ENCODE measurements at places on chromosomes 13 and 19. TPM values are rescaled to one million over a fixed set of nuclear protein-coding genes. Genes with fewer than 3 reads are reported as not detected.

GRCh38 chr19:34350161-34350561 is 14.8 kb upstream of the GPI start:
- DNase-seq = no peak

BEST2 gene
- not detected for polyA plus RNA-seq

AKAP8L gene
- 126 TPM for polyA plus RNA-seq

ZIC5 gene
- polyA plus RNA-seq = 0.16 TPM

- peak; percentile 77 for DNase-seq
These were observed 42.6 kb upstream of the ADGRL1 start for GRCh38 chr19:14248578-14249011.

DNA sequence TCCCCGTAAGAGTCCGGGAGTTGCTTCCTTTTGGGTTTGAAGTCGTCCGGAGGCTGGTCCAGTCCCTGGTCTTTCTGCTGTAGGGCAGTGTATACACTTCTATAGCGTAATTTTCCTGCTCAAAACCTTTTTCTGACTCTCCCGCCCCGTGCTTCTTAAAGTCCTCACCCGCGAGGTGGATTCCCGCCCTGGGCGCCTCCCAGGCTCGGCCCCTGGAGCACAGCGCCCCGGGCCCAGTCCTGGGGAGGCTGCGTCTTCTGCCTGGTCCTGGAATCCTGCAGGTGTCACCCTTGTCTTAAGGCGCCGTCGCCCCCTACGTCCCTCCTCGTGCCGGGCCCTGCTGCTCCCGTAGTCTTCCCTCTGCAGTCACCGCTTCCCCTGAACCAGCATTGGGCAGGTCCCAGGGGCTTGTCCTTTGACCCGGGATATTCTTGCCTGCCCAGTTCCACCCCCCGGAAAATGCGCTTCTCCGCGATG is 34.4 kb upstream of the ZNF808 start:
- peak; percentile 22 for DNase-seq

CCDC169 gene
- polyA plus RNA-seq = 4.8 TPM

DNA sequence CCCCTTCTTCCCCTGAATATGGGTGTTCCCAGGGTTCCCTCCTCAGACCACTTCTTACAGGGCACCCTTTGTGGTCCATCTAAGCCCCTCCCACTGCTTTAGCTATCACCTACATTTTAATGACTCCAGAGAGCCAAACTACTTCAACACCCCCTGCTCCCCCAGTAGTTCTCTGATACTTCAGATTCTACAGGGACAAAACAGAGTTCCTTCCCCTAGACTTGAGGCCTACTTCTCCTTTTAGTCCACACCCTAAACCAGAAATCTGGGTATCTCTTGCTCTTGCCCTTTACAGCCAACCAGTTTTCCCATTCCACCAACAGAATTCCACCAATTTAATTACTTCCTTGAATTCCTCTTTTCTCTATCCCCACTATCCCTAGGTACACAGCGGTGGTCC is 107.2 kb downstream of the KCNRG start:
- DNase-seq = no peak

PRSS57 gene
- polyA plus RNA-seq = not detected

- no peak for DNase-seq
These were observed 3.8 kb downstream of the ATP4B start for GRCh38 chr13:113654175-113654560.

TEX101 gene
- 0.11 TPM for polyA plus RNA-seq

- DNase-seq = no peak
These were observed 44.8 kb upstream of the ALOX5AP start for GRCh38 chr13:30690282-30691188.

GRCh38 chr19:38209671-38210457 is 14.2 kb downstream of the DPF1 start:
- no peak for DNase-seq

DNA sequence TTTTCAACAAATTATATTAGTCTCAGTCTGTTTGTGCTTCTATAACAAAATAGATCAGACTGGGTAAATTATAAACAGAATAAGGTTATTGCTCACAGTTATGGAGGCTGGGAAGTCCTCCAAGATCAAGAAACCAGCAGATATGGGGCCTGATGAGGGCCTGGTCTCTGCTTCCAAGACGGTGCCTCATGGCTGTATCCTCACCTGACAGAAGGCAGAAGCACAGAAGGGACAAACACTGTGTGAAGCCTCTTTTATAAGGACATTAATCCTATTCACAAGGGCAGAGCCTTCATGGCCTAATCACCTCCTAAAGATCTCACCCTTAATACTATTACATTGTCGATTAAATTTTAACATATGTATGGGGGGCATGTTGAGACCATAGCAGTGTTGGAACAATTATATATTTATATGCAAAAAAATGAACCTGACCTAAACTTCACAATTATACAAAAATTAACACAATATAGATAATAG is 12.7 kb downstream of the F10 start:
- DNase-seq = no peak

A1BG gene
- polyA plus RNA-seq = 0.89 TPM

DNA sequence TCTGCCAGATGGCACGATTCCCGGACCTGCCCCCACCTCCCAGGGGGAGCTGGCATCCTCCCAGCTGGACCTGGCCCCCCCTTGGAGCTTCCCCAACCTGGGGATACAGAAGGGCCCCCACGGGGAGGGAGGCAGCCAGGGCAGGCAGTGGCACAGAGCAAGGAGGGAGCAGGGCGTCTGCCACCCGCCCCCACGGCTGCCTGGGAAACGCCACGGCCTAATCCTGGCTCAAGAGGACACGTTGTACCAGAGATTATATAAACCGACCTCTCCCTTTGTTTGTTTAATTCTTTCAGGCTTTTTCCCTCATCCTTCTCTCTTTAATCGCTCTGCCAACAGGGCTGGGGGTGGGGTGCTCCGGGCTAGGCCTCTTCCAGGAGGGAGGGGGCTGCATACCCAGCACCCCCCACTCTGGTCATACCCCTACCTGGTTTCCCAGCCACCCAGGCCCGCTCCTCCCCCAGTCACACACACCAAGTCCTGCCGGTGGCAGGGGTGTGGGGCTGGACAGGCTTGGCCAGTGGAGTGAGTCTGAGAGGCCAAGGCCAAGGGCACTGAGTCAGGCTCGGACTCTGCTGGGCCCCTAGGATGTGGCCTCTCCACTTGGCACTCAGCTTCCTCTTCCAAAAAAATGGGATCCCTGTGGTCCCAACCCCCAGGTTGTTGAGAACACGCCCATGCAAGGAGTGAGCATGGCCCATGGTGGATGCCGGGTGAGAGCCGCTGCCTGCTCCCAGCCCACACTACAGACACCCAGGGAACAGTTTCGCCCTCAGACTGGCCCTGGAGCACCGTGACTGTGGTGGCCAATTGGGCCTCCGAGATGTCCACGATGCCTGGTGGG is 29.5 kb upstream of the NFIC start:
- no peak for DNase-seq
